Activated CD8-positive, alpha-beta memory T cell treated with anti-CD3 and anti-CD28 coated beads, Interleukin-2, amount 50 U/mL, for 4 hours (primary cell): ENCODE measurements at places on chromosomes 2 and 18.

GRCh38 chr2:235654103-235654813, 160.4 kb downstream of the AGAP1 start:
- DNase-seq = no peak

DNA sequence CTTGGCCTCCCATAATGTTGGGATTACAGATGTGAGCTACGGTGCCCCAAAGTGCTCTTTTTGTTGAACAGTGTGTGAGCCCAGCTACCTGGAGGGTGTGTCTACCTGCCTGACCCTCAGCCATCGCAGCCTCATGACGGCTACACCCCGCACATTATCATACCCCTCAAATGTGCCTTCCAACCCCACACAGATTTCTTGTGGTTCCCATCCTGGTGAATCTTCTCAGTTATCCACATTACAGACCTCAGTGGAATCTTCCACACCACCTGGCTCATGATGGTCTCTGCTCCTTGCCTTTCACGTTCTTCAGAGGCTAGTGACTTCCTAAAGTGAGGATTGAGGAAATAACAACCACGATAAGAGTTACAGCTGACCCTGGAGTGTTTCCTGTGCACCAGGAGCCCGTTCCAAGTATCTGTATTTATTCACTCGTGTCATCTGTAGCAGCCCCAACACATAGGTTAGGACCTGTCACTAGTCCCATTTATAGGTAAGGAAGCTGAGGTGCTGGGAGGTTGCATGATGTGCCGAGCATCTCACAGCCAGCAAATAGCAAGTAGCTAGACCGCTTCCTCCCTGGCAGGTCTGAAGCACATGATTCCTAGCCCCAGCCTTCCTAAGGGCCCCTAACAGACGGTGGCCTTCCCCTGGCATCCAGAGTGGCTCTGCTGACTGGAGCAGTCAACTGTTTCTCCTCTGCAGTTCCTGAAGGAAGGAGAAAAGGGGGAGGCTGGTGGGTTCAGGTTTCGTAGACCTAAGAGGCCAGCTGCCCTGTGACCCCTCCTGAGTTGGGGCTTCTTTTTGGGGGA, 47.3 kb downstream of the TCF7L1 start:
- no peak for DNase-seq

- no peak for DNase-seq
Observed at GRCh38 chr2:148519013-148519412, 125.5 kb upstream of the EPC2 start.

GRCh38 chr2:206176121-206176520, 16.4 kb downstream of the EEF1B2 start:
- DNase-seq = no peak

GRCh38 chr18:65021021-65021420, 729.8 kb upstream of the CDH7 start:
- no peak for DNase-seq

DNA sequence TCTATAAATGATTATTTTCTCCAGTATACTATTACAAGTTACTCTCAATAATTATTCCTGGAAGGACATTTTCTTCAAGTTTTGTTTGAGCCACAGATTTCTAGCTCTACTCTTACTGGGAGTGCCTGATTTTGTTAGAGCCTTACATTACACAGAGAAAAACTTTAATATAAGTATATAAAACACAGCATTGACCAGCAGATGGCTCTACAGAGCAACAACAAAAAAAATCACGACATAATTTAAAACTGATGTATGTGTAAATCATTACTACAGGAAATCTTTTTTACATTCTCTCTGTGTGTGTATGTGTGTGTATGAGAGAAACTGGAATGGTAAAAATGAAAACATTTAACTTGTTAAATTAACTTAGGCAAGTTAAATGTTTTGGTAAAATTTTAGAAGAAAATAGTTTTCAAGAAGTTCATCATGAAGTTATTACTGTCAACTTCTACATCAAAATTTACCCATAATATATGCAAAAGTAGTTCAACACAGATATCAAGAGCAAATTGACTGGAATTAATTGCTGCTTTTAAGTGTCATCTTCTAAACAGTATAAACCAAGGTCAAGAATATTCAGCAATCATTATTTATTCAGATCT, 103.3 kb downstream of the MDH1 start:
- DNase-seq = no peak

DNA sequence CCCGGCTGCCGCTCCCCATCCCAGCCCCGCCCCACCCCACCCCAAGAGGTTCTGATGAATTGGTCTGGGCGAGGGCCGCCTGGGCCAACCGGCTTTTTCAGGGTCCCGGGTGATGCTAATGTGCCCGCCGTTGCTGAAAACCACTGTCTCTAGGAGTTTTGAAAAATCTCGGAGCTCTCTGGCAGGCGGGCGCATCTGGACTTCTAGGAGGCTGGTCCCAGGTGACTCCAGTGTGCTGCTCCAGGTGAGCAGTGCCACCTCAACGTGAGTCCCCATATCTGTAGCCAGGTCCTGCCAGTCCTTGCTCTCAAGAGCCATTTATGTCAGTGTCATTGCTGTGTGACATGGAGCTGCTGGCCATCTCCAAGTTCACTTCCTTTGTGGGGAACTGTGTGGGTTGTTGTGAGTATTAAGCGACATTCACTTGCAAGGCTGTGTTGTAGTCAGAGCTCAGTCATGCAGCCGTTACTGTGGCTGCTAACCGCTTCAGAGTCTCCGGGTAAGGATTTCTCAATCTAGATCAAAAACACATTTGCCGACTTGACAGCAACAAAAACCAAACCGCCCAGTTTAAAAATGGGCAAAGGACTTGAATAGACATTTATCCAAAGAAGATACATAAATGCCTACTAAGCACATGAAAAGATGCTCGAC, at the start of gene RFX8:
Gene RFX8, minus strand, starts transcription at position 382 of the 654 bp plus-strand sequence. CDS start 8,264 bp downstream, outside the sequence.
- DNase-seq = peak; percentile 47

- DNase-seq = no peak
Observed at GRCh38 chr2:152418688-152419087, 83.7 kb downstream of the FMNL2 start.

DNA sequence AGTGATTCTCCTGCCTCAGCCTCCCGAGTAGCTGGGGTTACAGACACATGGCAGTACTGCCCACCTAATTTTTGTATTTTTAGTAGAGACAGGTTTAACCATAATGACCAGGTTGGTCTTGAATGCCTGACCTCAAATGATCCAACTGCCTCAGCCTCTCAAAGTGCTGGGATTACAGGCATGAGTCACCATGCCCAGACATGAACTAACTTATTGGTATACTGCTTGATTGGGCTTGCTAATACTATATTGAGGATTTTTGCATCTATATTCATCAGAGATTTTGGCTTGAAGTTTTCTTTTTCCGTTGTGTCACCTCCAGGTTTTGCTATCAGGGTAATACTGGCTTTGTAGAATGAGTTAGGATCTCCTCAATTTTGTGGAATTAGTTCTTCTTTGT, 706.1 kb upstream of the HS6ST1 start:
- DNase-seq = no peak

- no peak for DNase-seq
Observed at GRCh38 chr18:60191926-60192325, 180.6 kb downstream of the MC4R start.

DNA sequence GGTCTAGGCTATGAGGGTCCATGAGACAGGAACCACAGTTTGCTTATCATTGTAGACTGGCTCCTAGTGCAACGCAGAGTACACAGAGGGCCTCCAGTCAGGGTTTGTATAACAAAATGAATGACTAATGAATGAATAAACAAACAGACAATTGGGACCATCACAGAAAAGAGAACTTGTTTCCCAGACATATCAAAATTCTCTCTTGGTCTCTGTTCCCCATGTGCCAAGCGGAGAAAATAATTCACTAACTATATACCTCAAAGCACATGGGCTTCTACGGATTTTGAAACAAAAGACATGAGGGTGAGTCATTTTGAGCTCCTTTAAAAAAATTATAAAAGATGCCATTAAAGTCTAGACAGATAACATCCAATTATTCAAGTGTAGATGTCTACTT, 28.0 kb downstream of the INO80C start:
- DNase-seq = no peak

GRCh38 chr18:23710068-23710527, 20.8 kb downstream of the LAMA3 start:
- DNase-seq = no peak

DNA sequence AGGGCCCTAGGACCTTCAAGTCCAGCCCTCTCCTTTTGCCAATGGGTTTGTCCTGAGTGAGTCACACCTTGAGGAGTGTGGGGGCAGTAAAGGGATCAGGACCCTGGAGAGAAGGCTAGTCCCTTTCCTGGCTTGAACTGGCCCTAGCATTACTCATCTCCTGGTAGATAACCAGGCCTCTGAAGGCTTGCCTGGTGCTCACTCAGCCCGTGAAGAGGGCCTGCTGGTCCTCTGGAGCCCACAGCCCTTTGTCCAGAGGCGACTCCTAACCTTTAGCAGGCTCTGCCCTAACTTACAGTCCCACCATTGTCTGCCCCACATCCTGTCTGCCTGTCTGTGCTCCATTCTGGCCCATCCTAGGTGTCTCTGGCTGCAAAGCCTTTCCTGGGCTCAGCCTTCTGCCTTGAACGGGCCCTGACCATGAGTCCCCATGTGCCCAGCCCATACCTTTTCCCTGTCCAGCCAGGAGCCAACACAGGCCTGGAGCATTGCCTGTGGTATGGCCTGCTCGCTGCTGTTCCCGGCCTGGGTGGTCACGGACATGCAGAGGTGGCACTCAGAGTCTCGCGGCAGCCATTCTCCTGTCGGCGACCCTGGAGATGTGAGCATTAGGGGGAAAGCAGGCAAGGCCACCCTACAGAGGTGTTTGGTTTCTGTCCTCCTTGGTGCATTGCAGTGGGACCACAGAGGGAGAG, 5.0 kb downstream of the SFTPB start:
- DNase-seq = no peak

- DNase-seq = no peak
Observed at GRCh38 chr2:32862269-32863055, 84.3 kb upstream of the LTBP1 start.

GRCh38 chr2:25378731-25379490, 37.2 kb upstream of the DNMT3A start:
- DNase-seq = no peak

DNA sequence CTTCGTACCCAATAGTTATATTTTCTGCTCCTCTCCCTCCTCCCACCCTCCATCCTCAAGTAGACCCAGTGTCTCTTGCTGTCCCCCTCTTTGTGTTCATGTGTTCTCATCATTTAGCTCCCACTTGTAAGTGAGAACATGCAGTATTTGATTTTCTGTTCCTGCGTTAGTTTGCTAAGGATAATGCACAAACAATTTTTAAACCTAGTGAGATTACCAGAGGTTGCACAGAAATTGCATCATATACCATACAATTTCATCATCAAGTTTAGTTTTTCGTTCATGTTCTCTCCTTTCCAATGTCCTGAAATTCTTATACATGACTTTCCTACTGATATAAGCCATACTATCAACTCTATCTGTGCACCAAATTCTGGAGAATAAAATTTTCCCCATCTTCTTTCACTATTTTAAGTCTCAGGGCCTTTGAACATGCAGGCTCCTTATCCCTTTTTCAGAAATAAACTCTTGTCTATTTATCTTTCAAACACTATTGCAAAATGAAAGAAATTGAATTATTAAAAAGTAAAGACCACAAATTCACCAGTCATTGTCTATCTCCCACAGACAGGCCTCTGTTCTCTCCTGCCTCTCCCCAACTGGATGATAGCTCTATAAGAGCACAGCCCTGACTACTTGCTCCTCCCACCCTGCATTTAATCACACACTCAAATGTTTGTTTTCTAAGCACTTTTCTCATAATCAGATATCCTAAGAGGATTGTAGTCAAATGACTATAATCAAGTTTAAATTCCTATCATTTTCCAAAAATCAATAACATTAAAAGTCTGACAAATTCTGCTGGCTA, 27.2 kb upstream of the B4GALT6 start:
- no peak for DNase-seq

DNA sequence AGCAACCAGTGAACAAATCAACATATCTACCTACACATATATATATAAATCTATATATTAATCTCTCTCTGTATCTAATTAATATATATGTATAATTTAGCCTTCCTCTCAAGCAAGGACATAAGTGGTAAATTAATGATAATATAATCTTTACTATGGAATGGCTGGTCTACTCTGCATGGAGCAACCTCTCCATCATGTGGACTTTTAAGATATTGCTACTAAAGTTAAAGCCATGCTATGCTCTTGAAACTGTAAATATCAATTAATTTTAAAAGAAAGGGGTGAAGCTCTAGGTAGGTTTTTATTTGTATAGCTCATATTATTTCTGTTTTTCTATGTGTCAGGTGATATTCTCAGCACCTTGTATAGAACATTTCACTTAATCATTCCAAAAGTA, 147.0 kb downstream of the PPP1R1C start:
- no peak for DNase-seq

GRCh38 chr18:26746398-26746797, 119.1 kb downstream of the AQP4 start:
- DNase-seq = no peak

DNA sequence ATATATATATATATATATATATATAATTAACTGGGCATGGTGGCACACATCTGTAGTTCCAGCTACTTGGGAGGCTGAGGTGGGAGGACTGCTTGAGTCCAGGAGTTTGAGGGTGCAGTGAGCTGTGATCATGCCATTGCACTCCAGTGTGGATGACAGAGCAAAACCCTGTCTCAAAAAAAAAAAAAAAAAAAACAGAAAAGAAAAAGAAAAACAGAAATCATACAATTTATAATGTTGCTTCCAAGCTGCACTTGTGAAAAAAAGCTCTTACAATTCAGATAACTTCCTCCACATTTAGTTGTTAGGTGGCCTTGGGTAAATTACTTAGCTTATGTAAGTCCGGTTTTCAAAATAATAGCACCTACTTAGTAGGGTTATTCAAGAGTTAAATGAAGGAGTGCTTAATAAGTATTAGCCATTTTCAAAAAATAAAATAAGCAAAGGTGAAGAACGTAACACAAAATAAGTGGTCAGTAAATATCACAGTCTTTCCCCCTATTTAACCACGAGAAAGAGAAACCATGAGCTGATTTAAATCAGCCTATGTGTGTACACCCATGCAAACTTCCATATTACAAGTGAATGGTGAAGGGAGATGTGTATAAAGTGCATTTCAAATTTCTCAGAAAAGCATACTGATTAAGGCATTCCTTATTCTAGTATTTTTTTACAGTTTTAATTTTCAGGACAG, 2.3 kb downstream of the WIPF1 start:
- no peak for DNase-seq

- no peak for DNase-seq
Observed at GRCh38 chr2:65164426-65164891, 34.6 kb upstream of the RAB1A start.

- no peak for DNase-seq
Observed at GRCh38 chr2:109448946-109449788, 164.6 kb downstream of the SEPTIN10 start.

GRCh38 chr2:196105951-196106350, 37.3 kb upstream of the DNAH7 start:
- no peak for DNase-seq
